Activated CD8-positive, alpha-beta memory T cell treated with anti-CD3 and anti-CD28 coated beads, Interleukin-2, amount 50 U/mL, for 4 hours (primary cell): ENCODE measurements at places on chromosomes 12 and 14.

- DNase-seq, result no peak
Measured at GRCh38 chr12:19893514-19893913, 454.2 kb downstream of the AEBP2 start.

DNA sequence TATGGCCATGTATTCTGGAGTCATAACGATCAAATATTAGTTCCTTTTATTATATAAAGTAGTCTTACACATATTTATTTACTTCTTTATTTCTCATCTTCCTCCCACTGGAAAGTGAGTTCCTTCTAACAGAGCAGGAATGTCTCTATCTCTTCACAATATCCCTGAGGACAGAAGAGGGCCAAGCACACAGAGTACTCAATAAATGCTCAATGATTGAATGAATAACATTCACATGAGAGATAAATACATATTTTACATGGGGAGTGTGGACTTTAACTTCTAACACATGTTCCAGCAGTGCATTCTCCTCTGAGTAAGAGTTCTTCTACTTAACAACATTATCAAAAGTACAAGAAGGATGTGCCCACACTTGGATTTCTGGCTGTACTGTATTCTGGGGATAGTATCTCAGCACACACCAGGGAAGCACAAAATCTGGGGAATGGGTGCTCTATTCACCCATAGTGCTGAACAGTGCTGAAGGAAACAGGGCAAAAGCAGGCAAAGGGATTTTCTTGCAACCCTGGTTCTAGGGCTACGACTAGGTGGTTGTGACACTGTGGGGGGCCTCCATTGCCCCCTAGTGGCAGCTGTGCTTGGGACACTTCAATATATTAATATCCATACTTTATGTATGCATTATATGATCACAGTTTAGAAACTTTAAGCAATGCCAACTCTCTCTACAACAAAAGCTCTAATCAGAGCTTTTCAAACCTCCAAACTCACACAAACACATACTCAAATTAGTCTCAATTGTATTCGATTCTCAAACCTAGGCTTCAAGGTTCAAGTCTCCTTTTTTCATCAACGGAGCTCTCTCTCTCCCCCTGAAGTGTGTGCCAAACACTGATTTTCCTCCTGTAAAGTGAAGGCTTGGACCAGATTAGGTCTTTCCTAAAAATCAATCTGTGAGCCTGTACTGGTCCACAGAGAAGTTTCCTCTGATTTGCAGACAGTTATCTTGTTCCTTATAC lies 115.5 kb downstream of the SLC2A13 start:
- DNase-seq, result peak; percentile 55

DNA sequence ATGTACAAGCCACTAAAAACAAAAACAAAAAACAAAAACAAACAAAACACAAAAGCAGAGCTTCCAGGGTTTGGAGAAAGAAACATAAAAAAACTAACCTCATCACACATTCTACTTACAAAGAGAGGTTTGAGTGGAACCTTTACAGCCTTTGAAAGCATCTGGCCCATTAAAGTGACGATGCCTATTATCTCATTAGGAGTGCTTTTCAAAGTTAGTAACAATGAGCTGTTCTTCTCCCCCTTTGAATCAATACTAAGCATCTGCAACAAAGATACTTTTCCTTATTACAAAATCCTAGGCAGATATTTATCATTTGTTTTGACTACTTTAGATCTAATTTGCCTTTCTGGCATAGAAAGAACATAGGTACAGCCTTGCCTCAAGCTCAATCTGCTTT lies 217.3 kb downstream of the PPM1H start:
- no peak for DNase-seq

GRCh38 chr14:21015312-21015711 lies 9.5 kb downstream of the NDRG2 start:
- DNase-seq, result no peak

GRCh38 chr12:25797386-25797785 lies 161.1 kb upstream of the RASSF8 start:
- DNase-seq, result no peak

GRCh38 chr12:10668526-10668925 lies 5.3 kb downstream of the STYK1 start:
- DNase-seq, result no peak

DNA sequence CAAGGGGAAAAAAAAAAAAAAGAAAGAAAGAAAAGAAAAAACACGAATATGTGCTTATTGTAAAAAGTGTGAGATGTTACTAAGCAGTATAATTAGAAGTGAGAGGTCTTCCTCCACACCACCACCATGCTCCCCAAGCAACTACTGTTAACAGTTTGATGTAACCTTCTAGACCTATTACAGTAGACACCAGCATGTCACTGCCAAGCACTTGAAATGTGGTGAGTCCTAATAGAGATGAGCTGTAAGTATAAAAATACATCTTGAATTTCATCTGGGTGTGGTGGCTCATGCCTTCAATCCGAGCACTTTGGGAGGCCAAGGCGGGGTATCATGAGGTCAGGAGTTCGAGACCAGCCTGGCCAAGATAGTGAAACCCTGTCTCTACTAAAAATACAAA lies 8.1 kb upstream of the SNRNP35 start:
- no peak for DNase-seq

GRCh38 chr14:100222224-100223093 lies 16.5 kb upstream of the YY1 start:
- no peak for DNase-seq

DNA sequence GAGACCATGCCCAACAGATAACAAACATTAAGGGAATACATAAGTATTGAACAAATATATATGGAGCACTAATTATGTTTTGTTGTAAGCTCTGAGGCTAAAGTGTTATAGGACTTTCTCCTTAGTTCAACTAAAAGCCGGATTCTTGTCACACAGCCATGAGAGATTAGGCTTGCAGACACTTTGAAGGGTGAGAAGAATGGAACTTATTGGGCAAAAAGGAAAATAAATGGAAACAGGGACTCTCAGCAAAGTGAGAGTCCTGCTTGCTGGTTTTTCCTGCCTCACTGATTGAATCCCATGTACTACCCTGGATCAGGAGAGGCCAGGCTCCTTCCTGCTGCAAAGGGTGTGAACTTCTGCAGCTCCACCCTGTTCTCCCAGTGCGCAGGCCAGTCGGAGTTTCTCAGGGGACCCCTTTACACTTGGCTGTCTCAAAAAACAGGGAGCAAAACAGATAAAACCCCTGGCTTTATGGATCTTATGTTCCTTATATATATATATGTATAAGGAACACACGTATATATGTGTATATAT lies 77.1 kb upstream of the FUT8 start:
- no peak for DNase-seq

DNA sequence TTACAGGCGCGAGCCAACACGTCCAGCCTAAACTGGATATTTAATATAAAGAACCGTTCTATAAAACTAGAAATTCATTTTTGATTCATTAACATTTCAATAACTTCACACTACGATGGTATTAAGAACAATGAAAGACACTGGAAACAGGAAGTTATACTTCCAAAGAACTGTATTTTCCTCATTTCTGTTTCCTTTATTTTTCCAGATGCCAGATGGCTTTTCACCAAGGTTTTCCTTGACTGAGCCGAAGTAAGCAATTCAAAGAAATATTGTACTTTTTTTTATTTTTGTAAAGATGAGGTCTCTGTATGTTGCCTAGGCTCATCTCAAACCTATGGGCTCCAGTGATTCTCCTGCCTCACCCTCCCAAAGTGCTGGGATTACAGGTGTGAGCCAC lies 28.2 kb downstream of the EEA1 start:
- DNase-seq, result no peak

GRCh38 chr12:84072961-84073360 lies 839.6 kb downstream of the SLC6A15 start:
- DNase-seq, result no peak

DNA sequence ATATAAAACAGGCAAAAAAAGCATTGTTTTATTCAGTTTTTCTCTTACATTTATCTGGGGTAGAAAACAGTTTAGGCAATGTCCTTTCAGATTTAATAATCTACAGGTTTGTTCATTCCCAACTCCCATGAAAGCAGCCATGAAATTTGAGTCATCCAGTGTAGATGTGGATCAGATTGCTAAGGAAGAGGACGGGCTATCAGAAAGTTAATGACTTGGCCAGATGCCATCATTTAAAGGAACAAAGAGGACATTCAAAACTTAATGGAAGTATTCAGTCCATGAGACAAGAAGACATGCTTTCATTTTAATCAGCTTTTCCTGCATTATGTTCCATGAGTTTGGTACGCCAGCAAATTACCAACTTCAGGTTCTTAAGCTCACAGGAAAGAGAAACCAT lies 31.1 kb upstream of the POC1B start:
- no peak for DNase-seq

DNA sequence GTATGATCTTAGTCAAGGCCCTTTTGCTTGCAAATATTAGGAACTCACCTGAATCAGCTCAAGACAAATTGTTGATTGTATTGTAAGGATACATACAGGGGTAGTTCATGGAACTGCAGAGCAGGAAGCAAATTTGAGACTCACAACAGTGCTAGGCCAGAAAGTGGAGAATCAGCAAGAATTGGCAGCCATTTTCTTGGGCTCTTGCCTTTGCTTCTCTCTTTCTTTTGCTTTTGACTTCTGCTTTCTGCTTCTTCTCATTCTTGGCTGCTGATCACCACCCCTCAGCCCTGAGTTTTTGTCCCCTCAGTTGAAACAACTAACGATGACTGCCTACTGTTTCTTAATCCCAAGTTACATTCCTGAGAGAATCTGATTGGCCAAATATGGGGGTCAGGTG lies 34.8 kb downstream of the KCNK13 start:
- DNase-seq, result no peak

- DNase-seq, result no peak
Measured at GRCh38 chr14:61277784-61278183, 3.4 kb downstream of the TMEM30B start.

DNA sequence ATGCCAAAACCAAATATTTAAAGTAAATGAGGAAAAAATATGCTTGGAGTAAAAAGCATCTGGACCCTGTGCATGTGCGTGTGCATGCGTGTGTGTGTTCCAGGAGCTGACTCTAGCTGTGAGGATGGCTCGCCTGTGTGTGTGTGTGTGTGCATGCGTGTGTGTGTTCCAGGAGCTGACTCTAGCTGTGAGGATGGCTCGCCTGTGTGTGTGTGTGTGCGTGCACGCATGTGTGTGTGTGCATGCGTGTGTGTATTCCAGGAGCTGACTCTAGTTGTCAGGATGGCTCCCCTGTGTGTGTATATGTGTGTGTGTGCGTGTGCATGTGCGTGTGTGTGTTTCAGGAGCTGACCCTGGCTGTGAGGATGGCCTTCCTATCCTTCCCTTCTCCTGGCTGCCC lies 357.7 kb downstream of the CACNA1C start:
- DNase-seq, result no peak

- DNase-seq, result no peak
Measured at GRCh38 chr12:104463368-104463767, 6.6 kb downstream of the CHST11 start.

GRCh38 chr14:69460093-69460701 lies 24.3 kb upstream of the PLEKHD1 start:
- DNase-seq, result peak; percentile 53

DNA sequence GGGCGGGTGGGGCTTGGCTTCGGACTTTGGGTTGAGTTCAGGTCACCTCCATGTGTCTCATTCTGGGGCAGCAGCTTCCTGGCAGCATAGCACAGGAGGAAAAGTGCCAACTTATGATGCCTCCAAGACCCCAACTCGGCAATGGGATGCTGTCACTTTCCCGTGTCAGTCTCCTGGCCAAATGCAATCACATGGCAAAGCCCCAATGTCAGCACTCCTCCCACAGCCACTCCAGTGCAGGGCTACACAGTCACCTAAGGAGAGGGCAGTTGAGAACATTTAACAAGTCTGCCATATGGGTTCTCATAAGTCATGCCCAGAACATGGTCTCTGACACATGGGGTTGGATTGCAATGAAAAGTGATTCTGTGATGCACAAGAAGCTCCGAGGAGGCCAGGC lies 26.7 kb downstream of the ELK3 start:
- DNase-seq, result no peak

DNA sequence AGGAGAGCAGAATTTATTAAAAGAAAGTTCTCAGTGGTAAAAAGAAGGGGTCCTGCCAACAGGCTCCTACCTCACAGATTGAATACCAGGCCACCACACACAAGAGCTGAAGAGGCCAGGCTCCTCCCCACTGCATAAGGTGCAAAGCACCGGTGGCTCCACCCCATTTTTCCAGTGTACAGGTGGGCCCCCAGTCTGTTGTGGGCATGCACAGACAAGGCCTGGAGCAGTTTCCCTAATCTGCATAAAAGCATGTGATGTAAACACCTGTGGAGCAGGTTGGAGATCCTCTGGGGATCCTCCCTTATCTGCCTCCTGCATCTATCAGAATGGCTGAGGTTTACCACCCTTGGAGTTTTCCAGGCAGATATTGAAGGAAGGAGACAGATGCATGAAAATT lies 45.7 kb upstream of the PDZRN4 start:
- DNase-seq, result no peak

GRCh38 chr14:67735336-67736147 lies 33.9 kb downstream of the RDH12 start:
- DNase-seq, result no peak

- no peak for DNase-seq
Measured at GRCh38 chr12:89479982-89480381, 44.6 kb downstream of the GALNT4 start.

- DNase-seq, result no peak
Measured at GRCh38 chr12:234019-234418, 20.1 kb upstream of the SLC6A12 start.

DNA sequence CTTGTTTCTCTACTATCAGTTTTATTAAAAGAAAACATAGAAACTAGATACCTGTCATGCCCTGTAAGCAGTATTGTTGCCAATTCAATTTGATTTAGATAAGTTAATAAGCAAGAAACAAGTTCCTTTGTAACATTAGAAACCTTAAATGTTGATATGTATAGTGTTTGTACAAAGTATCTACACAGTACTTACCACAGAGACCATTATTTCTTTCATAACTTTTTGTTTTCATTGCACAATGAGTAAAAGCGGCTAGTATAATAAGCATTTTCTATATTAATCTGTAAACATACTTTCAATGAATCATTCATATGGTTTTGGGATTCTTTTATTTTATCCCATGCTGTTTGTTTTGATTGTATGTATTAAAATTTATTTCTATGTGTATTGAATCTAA lies 305.1 kb downstream of the TTC6 start:
- no peak for DNase-seq

- no peak for DNase-seq
Measured at GRCh38 chr12:11863478-11863906, 207.2 kb upstream of the BCL2L14 start.
